ENCODE measurements at places on chromosomes 6 and 20.

- DNase-seq: no peak
Measured at GRCh38 chr6:64006246-64006645, 370.6 kb downstream of the PHF3 start.

DNA sequence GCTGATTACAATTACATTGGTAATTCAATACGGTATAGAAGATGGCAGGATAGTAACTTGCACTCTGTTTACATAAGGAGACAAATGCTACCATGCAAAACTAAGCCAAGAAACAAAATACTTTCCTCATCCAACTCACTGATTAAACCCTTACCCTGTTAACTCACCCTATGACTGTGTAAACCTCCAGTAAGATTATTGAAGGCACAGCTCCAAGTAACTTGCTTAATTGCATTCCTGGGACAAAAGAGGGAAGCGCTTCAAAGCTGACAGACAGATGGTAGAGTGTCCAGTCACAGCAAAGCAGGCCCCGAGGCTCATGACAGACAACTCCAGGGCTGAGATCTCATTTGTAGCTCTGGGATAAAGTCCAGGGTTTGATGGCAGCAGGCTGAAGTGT lies 6.9 kb upstream of the KIF16B start:
- no peak for DNase-seq

DNA sequence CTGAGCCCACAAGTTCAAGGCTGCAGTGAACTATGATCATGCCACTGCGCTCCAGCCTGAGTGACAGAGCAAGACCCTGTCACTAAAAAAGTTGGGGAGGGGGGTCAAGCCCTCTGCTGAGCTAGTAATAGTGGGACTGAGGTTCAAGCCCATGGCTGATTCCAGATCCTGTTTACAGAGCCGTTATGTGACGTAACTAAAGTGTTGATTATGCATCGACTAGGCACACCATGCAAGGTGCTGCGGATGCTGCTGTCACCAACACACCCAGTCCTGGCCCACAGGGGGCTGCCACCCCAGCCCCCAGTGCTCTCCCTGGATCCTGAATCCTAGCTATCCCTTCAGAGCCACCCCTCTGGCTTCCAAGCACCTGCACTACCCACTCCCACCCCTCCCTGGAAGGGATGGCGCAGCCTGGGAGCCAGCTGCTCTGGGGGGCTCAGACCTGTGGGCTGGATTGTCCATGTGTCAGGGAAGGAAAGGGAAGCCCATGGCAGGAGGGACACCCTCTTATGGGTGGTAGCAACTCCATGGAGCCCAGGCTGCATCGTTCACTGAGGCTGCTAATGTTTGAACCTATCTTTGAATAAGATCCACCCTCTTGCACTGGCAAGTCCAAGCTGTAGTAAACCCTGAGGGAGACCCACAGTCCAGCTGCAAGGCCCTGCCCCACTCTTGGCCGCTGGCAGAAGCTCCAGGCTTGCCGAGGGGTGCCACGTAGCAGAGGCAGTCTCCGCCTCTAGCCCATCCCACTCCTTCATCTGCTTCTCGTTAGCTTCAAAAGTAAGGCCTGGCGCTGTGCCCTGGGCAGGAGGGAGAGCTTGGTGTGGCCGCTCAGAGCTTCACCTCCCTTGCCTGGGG lies 95.0 kb downstream of the SNX5 start:
- no peak for DNase-seq

DNA sequence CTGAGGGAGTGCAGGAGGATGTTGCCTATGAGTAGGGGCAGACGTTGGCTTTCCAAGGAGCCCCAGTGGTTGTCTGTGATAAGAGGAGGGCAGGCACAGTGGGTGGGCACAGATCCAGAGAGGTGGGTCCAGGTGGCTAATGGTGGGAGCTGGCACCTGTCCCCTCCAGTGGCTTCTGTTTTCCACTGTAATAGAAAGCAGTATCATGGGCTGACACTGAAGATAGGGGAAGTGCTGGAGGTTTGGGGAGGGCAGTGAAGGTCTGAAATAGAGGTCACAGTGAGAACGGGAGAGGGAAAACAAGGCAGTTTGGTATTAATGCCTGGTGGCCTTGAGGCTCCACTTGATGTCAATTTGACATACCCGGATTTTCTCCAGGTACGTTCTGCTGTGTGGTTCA lies 10.5 kb upstream of the TXNDC5 start:
- DNase-seq: no peak

GRCh38 chr6:91081452-91082067 lies 494.7 kb upstream of the MAP3K7 start:
- peak; percentile 7 for DNase-seq

GRCh38 chr20:18724077-18724476 lies 89.5 kb upstream of the SCP2D1 start:
- no peak for DNase-seq

- DNase-seq: no peak
Measured at GRCh38 chr6:70846207-70846835, 110.5 kb downstream of the B3GAT2 start.

GRCh38 chr6:155260686-155261085 lies 3.1 kb upstream of the CLDN20 start:
- no peak for DNase-seq

- DNase-seq: no peak
Measured at GRCh38 chr6:122050242-122050755, 349.2 kb upstream of the HSF2 start.

DNA sequence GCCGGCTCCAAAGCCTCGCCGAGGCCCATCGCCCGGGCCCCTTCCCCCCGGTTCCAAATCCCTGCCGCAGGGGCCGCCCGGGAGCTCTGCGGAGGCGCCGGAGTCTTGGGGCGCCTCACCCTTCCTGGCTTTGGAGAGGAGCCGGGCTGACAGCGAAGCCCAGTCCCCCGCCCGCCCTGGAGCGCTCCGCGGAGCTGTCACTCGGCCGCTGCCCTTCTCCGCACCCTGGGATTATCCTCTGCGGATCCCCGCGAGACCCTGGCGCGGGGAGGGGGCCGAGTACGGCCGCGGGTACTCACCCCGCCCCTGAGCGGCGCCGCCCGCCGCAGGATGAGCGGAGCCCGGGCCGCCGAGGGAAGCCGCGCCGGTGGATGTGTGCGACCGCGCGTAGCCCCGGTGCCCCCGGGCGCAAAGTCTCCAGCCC lies 343 bp downstream of the SNAP91 start:
- no peak for DNase-seq

GRCh38 chr6:128882991-128883611 lies at the start of gene LAMA2:
LAMA2 (plus strand) TSS chr6:128883138; CDS start chr6:128883246, 108 bp downstream.
- no peak for DNase-seq

- peak; percentile 83 for DNase-seq
Measured at GRCh38 chr6:157561929-157562810, 181.2 kb downstream of the ZDHHC14 start.

DNA sequence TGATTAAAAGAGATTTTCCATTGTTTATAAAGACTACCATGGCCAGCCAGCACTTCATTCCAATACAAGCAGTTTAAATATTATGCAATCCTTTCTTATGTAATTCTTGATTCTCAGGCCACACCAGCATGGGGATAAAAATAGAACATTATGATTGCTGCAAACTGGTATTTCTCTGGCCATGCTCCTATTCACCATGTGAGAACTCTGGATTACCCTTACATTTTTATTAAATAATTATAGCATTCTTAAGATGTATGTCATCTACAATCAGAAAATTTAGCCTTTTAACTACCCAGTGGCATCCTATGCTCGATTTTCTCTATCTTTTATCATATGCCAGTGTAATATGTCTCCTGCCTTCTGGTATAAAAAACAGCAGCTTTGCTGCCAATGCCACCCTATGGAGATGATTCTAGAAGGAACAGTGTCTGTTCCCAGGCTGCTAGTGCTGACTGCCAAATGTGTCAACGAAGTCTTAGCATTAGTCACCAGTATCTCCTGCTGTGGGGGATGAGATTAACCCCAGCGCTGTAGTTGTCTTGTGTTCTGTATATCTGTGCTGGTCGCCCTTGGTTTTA lies 501.4 kb downstream of the BCKDHB start:
- no peak for DNase-seq

DNA sequence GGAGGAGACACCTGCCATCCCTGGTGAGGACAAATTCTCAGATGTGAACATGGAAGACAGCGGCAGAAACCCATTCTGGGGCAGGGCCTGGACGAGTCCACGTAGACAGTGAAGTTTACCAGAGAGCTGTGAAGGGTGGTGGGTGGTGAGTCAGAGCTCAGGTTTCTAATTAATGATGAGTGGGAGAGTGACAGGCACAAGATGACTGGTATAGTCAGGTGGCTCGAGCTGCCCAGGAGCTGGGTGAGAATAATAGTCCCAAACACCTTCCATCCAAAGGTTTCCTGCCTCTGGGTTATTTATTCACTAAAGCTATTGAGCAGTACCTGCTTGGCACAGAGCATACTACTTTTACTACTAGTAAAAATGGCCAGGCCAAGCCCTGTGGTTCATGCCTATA lies 6.0 kb downstream of the TLDC2 start:
- DNase-seq: no peak

DNA sequence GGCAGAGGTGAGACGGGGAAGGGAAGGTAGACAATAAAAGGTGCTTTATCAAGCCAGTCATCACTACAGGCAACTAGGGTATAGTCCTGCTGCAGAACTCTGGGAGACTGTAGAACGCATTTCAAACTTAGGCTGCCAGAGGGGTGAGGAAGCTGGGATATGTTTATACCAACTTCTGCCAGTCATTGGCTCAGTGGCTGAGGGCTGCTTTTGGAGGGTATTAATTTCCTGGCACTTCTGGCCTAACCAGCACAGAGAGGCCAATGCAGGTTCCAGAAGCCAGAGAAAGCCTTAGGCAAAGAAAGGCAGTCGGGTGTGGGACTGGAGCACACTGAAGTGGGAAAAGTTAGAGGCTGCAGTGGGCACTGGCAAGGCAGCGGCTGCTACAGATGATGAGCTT lies 3.9 kb upstream of the CPNE5 start:
- DNase-seq: no peak

- no peak for DNase-seq
Measured at GRCh38 chr6:56567501-56567900, 75.2 kb downstream of the DST start.

DNA sequence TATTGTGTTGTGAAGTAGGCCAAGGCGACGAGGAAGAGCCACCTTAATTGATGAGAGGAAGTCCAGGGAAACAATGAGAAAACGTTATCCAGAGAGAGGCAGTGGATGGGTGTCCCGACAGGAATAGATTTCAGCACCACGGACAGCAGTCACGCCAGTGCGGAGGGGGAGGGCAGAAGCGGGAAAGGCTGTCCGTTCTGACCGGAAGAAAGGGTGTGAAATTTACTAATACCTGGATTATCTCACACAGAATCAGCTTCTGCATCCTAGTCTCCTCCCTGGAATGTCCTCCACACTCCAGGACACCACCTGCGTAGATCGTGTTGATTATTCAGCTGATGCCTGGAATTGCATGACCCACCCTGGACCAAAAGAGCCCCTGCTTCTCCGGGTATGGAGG lies 7.4 kb upstream of the BPIFA3 start:
- DNase-seq: no peak

DNA sequence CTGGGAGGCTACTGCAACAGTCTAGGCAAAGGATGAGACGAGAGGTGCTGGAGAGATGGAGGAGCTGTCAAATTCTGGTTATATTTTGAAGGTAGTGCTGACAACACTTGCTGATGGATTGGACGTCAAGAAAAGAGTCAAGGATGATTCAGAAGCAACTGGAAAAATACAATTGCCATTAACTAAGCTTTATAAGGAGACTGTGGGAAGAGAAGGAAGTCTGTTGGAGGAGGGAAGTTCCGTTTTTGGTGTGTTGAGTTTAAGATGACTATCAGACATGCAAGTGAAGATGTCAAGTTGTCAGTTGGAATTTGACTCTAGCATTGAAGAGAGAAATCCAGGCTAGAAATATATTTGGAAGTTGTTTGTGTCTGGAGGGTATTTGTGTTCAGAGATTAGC lies 358.1 kb downstream of the RNGTT start:
- no peak for DNase-seq

- DNase-seq: no peak
Measured at GRCh38 chr6:83198486-83199172, 5.5 kb downstream of the RWDD2A start.

DNA sequence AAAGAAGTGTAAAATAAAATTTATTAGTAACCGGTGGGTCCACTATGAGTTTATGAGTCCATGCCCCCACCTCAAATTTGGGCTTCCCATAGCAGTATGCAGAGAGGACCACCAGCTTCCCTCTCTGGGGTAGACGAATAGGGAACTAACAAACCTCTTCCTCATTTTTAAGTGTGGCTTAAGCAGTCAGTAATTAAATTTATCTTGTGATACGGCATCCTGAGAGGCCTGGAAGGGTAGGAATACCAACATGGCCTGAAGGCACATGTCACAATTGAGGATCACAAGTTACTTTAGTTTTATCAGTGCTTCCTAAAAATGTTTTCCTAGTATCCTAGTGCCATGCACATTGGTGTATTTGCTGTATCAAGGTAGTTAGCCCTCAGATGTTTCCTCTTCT lies 239.9 kb downstream of the HIVEP2 start:
- DNase-seq: no peak

DNA sequence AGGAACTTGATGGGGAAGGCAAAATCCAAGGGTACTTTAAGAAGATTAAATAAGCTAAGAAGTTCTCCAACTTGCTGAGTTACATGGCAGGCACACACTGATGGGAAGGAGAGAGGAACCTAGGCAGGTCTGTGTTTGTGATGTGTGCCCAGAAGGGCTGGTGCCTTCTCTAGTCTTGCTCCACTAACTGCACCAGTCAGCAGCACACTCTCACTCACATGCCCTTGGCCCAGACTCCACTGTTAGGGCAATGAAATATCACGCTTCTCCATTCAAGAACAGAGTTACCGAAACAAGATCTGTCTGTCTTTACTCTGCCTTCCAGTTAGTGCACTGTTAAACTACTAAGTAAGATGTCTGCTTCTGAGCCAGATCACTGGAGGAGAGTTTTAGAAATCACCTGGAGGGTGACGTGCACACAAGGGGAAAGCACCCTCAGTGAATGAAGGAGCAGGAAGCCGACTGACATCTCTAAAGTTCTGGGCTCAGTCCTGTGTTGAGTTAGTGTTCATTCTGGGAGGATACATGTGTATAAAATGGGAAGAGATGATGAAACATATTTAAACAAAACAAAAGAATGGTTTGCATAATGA lies 251.1 kb downstream of the FOXC1 start:
- DNase-seq: no peak

DNA sequence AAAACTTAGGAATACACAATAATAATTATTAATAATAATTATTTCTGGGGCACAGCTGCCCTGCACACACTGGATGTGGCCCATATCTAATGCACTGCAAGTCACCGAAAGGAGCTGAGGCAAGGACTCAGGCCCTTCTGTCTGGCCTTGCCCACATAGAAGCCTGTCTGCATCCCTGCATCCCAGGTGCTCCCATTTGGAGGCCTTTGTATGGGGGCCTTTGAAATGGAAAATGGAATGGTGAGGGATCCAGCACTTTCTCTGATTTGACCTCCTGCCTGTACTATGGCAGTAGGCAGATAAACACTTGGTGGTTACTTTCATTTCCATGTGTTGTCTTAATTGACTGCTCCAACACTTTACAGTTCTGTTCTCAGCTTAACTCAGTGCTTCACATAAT lies 75.7 kb upstream of the PTCHD4 start:
- no peak for DNase-seq

- DNase-seq: no peak
Measured at GRCh38 chr6:112468359-112468758, 121.2 kb downstream of the RFPL4B start.

DNA sequence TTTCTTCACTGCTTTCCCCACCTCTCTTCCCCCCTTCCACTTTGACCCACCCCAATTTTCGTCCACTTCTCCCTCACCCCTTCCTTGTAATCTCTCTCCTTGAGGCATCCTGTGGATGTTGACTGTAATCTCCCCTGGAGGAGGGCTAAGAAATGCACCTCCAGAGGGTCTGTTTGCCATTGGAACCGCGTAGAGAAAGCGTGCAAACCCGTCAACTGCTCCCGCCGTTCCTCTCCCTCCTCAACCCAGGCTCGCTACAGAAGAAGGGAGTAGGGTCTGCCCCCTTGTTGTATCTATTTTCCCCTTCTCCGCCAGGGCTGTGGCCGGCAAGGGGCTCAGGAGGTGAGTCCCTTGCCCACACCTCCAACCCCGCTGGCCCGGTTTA lies 502 bp upstream of the HTR1E start:
- no peak for DNase-seq
